Suprapubic skin (tissue), 4 donors: ENCODE measurements at places on chromosomes 7 and 10.

GRCh38 chr7:141287936-141288335, 214.1 kb downstream of the TMEM178B start:
- no peak overlapping the region for H3K27ac ChIP-seq
- no peak for DNase-seq
- H3K27me3 ChIP-seq: peaks cover 2% of the 10 kb centered on the region
- H3K4me3 ChIP-seq: no peak overlapping the region
- no peaks in the 10 kb centered on the region for H3K4me1 ChIP-seq

- H3K4me3 ChIP-seq: no peak overlapping the region
- no peak for DNase-seq
- H3K27me3 ChIP-seq: peaks cover 10% of the 10 kb centered on the region
- H3K4me1 ChIP-seq: peaks cover 4% of the 10 kb centered on the region
- H3K36me3 ChIP-seq: no peaks in the 10 kb centered on the region
Observed at GRCh38 chr10:23155169-23155568, 36.9 kb upstream of the PTF1A start.

GRCh38 chr10:68103901-68104300, 5.4 kb upstream of the MYPN start:
- DNase-seq: no peak
- no peaks in the 10 kb centered on the region for H3K36me3 ChIP-seq
- no peak overlapping the region for H3K4me3 ChIP-seq
- no peaks in the 10 kb centered on the region for H3K4me1 ChIP-seq

GRCh38 chr7:22996470-22996869, 17.5 kb downstream of the HYCC1 start:
- H3K27ac ChIP-seq: no peak overlapping the region
- peaks cover 7% of the 10 kb centered on the region for H3K4me1 ChIP-seq
- no peaks in the 10 kb centered on the region for H3K36me3 ChIP-seq
- DNase-seq: no peak
- H3K4me3 ChIP-seq: no peak overlapping the region
- H3K27me3 ChIP-seq: no peaks in the 10 kb centered on the region

DNA sequence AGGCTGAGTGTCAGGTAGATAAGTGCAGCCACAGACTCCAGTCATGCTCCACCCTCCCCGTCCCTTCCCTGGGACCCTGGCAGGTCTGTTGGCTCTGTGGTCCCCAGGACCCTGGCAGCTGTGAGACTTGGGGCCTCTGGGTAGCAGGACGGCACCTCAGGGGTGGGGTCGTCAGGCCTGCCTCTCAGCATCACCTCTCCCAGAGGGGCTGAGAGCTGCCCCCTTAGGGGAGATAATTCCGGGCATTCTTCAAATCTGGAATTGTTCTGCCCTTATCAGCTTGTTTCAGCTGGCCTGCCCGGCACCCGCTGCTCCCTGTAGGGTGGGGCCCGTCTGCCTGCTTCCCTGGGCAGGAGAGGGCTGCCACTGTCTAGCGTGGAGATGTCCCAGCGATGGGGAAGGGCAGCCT, 23.3 kb downstream of the PODXL start:
- peak overlapping the region; percentile 52 for H3K27ac ChIP-seq
- H3K27me3 ChIP-seq: no peaks in the 10 kb centered on the region
- peaks cover 1% of the 10 kb centered on the region for H3K4me1 ChIP-seq

DNA sequence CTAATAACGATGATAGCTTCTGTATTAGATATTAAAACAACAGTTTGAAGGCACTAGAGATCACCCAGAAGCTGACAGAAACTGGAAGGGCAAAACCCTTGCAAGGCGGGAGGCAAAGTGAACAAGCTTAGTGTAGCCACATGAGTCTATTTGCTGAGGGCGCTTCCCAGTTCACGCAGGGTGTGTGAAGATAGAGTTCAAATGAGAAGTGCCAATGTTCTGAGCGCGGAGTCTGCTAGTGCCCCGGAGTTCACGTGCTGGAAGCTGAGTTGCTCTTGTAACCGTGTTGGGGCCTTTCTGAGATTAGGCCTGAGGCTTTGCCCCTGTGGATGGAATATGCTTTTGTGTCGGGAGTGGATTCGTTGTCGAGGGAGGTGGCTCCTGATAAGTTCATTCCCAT, 16.6 kb upstream of the GTPBP4 start:
- no peaks in the 10 kb centered on the region for H3K27me3 ChIP-seq
- H3K36me3 ChIP-seq: no peaks in the 10 kb centered on the region
- no peak overlapping the region for H3K27ac ChIP-seq
- H3K4me3 ChIP-seq: no peak overlapping the region
- no peak for DNase-seq
- H3K4me1 ChIP-seq: peaks cover 5% of the 10 kb centered on the region

DNA sequence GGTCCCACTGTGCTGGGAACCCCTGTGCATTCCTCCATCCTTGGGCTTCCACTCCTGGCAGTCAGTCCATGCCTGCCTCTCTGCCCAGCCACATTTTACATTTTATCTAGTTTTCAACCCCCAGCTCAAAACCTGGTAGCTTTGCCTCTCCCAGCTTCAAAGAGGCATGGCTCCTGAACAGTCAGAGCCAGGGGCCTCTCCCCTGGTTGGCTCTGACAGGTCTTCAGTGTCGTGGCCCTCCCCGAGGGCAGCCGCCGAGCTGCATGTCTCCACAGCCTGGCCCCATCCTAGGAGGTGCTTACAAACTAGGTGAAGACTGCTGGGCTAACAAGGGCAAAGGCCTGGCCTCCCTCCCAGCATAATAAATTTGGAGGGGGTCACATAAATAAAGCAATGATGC, 14.8 kb downstream of the COBL start:
- H3K36me3 ChIP-seq: no peaks in the 10 kb centered on the region
- H3K4me3 ChIP-seq: no peak overlapping the region
- H3K27me3 ChIP-seq: no peaks in the 10 kb centered on the region
- H3K4me1 ChIP-seq: peaks cover 6% of the 10 kb centered on the region
- DNase-seq: no peak
- no peak overlapping the region for H3K27ac ChIP-seq

- DNase-seq: no peak
- H3K27ac ChIP-seq: no peak overlapping the region
- no peaks in the 10 kb centered on the region for H3K36me3 ChIP-seq
- H3K4me3 ChIP-seq: no peak overlapping the region
- H3K27me3 ChIP-seq: peaks cover 4% of the 10 kb centered on the region
Observed at GRCh38 chr10:8321990-8322389, 267.5 kb downstream of the GATA3 start.

DNA sequence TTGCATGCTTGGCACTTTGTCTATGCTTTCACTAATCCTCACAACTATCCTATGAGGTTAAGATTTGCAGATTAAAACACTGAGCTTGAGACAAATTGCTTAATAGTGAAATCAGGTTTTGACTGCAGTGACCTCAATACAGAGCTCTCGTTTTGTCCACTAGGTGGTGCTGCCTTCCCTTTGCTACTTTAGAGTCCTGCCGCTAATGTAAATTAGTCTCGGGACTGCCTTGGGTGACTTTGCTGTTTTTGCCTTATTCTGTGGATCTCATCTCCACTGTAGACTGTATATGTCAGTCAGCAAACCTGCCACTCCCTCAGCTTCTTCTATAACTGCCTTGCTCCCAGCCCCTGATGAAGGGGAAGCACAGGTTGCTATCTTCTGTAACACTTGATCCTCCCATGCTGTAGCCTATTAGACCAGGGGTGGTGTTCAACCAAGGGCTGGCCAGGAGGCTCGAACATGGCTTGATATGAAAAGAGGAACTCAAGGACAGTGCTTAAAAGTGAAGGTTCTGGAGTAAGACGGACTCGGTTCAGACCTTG, 26.0 kb downstream of the ASB4 start:
- H3K27ac ChIP-seq: no peak overlapping the region
- DNase-seq: peak; percentile 82
- H3K27me3 ChIP-seq: no peaks in the 10 kb centered on the region

GRCh38 chr10:6465437-6465836, 114.6 kb downstream of the PRKCQ start:
- H3K27ac ChIP-seq: no peak overlapping the region
- no peaks in the 10 kb centered on the region for H3K4me1 ChIP-seq
- no peak overlapping the region for H3K4me3 ChIP-seq
- no peaks in the 10 kb centered on the region for H3K27me3 ChIP-seq
- DNase-seq: no peak

- no peaks in the 10 kb centered on the region for H3K36me3 ChIP-seq
- H3K4me3 ChIP-seq: peak overlapping the region; percentile 76
- DNase-seq: no peak
- no peaks in the 10 kb centered on the region for H3K27me3 ChIP-seq
- H3K4me1 ChIP-seq: peaks cover 30% of the 10 kb centered on the region
Observed at GRCh38 chr7:148697256-148698006, 1.3 kb upstream of the CUL1 start.

DNA sequence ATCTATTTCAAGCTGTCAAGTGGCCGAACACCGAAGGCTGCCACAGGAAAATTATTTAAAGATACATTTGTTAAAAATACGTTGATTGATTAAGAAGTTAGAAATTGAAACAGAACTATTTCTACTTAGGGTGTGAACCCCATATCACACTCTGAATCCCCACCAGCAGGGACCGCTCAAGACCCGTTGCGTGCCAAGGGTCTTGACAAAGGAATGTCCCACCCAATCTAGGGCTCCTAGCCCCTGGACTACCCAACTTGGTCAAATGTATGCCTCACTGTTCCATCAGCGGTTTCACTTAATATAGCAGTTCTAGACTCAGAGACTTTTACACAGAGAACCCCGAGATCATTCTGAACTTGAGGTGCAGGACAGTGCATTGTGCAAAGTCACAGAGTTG, 11.6 kb upstream of the PFKFB3 start:
- H3K27me3 ChIP-seq: no peaks in the 10 kb centered on the region
- DNase-seq: no peak
- H3K4me3 ChIP-seq: no peak overlapping the region
- H3K4me1 ChIP-seq: peaks cover 18% of the 10 kb centered on the region

- peak; percentile 84 for DNase-seq
- H3K27me3 ChIP-seq: no peaks in the 10 kb centered on the region
- H3K36me3 ChIP-seq: no peaks in the 10 kb centered on the region
- H3K27ac ChIP-seq: peak overlapping the region; percentile 14
Observed at GRCh38 chr10:98323221-98324164, 55.5 kb upstream of the LOXL4 start.

DNA sequence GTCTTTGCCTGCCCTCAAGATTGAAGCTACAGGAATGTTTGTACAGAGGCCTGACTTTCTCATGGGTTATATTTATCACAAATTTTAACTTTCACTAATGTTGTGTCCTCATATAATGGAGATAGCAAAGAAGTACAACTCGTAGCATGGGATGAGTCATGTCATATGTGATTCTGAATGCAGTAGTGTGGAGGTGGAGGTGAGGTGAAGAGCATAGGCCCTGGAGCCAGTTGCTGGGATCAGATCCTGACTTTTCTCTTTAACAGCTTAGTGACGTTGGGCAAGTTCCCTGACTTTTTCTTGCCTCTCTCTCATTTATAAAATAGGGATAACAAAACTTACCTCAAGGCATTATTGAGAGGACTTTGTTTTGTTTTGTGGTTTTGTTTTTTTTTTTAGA, 132.1 kb upstream of the IMMP2L start:
- no peaks in the 10 kb centered on the region for H3K4me1 ChIP-seq
- H3K27ac ChIP-seq: no peak overlapping the region
- H3K36me3 ChIP-seq: no peaks in the 10 kb centered on the region
- no peaks in the 10 kb centered on the region for H3K27me3 ChIP-seq

DNA sequence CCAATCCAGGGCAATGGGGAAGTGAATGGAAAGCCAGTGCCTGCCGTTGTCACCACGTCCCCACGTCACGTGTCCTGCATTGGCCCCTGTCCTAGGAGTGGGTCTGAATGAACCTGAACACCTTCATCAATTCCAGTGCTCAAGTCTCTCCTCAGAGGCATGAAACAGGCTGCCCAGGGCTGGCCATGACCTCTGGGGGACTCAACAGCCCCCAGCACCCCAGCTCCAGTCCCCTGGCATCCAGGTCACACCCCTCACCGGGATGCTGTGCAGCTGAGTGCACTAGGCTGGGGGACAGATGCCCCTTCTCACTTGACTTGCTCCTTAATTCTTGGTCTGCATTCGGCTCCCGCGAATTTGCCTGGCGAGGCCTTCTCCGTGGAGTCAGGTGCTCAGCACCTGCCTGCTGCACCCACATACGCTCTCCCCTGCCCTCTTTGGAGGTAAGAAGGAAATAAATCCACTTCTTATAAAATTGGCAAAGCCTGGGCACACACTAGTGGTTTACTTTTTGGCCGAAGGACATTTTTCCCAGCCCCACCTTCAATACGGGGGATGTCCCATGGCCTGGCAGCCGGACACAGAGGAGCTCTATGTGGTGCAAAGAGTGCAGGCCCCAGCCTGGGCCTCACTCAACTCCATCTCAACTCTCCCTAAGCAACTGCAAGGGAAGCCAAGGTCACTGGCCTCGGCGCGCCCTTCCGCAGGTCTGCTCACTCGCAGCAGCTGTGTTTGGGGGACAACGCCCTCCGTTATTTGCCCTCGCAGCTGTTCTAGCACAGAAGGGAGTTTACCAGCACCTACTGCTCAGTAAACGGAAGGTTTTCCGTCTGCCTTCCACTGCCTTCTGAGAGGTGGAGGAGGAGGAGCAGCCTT, 77.6 kb upstream of the SHH start:
- H3K36me3 ChIP-seq: no peaks in the 10 kb centered on the region
- H3K27me3 ChIP-seq: peaks cover 4% of the 10 kb centered on the region
- H3K4me3 ChIP-seq: no peak overlapping the region
- H3K4me1 ChIP-seq: no peaks in the 10 kb centered on the region

DNA sequence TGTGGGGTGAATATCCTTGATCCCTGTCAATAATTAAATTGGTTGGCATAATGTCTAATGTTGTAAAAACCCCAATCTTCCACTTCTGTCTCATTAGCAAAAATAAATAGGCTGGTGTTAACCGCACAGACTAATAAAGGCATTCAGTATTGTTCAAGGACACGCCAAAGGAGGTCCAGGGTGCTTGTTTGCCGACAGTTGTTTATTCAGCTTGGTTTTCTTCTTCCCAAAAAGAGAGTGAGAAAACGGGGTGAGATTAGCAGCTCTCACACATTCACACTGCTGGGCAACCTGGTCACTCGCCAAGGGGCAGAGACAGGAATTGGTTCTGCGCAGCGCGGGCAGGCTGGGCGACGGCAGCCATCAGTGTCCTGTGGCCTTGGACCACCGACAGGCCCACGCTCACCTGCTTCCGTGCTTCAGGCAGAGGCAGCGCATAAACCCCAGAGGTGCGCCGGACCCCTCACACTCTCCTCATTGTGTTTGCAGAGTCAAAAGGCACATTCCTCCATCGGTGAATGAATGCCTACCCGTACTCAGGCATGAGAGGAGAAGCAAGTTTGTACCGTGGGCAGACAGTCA, 26.2 kb upstream of the LMBR1 start:
- H3K36me3 ChIP-seq: no peaks in the 10 kb centered on the region
- no peak overlapping the region for H3K4me3 ChIP-seq
- H3K27ac ChIP-seq: no peak overlapping the region
- H3K27me3 ChIP-seq: peaks cover 17% of the 10 kb centered on the region
